ENCODE measurements at places on chromosomes 1 and 21. TPM values are rescaled to one million over a fixed set of nuclear protein-coding genes. Genes with fewer than 3 reads are reported as not detected.

DNA sequence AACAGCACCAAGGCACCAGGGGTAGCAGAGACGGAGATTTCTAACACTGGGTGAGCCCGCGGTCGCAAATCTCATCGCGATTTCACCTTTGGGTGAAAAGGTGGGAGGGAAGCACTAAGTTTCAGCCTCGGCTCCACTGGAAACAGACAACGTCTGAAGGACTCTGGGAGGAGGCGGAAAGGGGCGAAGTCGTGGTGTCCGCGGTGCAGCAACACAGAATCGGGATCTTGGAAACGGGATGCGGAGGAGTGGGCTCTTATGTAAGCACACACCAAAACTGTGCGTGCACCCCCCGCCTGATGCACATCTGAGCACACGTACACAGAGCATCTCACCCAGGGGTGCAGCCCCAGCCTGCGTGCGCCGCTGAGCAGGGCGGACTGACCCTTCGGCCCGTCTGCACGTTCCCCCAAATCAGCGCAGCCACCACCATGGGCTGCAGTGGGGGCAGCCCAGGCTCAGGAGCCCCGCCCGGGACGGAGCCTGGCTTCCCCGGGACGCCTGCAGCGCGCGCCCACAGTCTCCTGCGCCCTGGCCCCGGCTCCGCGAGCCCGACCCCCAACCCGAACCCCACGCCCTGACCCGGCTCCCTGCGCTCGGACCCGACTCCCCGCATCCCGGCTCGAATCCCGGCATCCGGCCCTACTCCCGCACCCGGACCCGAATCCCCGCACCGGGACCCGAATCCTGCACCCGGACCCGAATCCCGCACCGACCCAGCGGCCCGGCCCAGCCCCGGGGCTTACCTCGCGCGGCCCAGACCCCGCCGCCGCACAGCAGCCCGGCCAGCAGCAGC, 670 bp downstream of the CLSTN1 start:
- peak; percentile 60 for DNase-seq

GRCh38 chr1:189150624-189151023, 1327.0 kb downstream of the BRINP3 start:
- no peak for DNase-seq

DNA sequence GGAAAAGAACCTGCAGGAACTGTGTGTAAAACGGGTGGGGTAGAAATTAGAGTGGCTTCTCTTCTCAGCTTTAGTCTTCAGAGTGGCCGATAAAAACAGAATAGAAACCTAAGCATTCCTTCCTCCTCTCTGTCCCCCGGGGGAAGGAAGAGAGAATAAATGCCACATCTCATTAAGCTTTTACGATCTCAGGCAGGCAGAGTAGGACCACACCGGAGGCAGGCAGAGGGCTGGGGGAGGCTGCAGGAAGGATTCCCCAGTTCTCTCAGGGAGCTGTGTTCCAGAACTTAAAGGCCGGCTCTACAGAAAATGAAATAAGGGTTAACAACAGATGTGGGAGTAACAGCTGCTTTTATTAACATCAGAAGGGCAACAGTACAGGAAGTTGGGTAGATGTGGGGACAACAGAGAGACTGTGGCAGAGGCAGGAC, 24.5 kb upstream of the MEF2D start:
- no peak for DNase-seq

DNA sequence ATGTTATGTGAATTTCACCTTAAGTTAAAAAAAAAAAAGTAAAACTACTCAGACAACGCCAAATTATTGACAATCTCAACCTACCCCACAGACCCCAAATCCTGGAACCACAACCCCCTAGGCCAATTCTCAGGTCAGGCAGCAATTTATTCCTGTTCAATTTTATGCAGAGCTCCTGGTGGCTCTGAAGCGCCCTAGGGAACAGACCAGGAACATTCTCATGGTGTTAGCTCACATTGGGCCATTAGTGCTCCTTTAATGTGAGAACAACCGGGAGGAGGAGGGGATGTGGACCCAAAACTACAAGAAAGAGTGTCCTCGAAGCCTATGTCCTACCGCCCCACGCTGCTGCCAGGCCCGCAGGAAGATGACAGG, 403 bp upstream of the PSEN2 start:
- DNase-seq, result no peak

Gene HSD3B2
- total RNA-seq, result not detected

DNA sequence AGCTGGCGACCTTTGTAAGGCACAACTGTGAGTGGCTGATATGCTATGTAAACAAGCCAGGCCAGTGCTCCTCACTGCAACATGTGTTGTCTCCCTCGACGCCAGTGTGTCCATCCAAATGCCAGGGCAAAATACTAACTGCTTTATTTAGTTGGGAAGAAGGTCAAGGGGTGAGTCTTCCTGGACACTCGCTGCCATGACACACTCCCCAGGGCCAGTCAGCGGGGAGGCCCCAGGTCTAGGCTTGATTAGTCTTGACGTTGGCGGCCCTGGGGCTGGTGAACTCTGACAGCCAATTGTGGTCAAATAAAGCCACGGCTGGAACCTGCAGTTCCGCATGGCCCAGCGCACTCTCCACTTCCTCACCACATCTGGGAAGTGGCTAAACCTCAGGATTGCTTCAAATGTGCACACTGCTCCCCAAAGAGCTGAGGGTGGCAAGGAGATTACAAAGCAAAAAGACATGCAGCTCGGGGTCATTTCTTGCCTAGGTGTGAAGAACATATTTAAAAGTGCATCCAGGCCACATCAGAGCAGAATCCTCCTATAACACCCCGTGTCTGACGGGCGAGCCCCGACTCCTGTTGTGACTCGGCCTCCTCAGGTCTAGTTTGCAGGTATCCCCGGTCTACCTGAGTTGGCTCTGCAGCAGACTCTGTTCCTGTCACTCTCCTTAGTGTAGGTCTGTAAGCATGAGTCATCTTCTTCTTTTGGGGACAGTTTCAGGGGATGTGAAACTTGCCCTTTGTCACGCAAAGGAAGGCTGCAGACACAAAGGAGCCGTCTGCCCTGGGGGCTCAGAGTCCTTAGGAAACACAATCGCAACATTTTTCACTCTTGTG, 183.5 kb downstream of the RUNX1 start:
- peak; percentile 54 for DNase-seq

Gene DMRTA2
- not detected for total RNA-seq

GRCh38 chr21:42073145-42074099, 2.3 kb downstream of the UMODL1 start:
- no peak for DNase-seq

Data from activated CD8-positive, alpha-beta T cell treated with anti-CD3 and anti-CD28 coated beads for 36 hours (primary cell).